ENCODE measurements at places on chromosomes 3 and 15. TPM values are rescaled to one million over a fixed set of nuclear protein-coding genes. Genes with fewer than 3 reads are reported as not detected.

- no peaks in the 10 kb centered on the region for H3K36me3 ChIP-seq
- no peak for DNase-seq
- H3K4me1 ChIP-seq: peaks cover 14% of the 10 kb centered on the region
- no peak overlapping the region for H3K27ac ChIP-seq
- H3K4me3 ChIP-seq: no peak overlapping the region
Measured at GRCh38 chr3:107993771-107994170, 97.1 kb downstream of the CD47 start.

DNA sequence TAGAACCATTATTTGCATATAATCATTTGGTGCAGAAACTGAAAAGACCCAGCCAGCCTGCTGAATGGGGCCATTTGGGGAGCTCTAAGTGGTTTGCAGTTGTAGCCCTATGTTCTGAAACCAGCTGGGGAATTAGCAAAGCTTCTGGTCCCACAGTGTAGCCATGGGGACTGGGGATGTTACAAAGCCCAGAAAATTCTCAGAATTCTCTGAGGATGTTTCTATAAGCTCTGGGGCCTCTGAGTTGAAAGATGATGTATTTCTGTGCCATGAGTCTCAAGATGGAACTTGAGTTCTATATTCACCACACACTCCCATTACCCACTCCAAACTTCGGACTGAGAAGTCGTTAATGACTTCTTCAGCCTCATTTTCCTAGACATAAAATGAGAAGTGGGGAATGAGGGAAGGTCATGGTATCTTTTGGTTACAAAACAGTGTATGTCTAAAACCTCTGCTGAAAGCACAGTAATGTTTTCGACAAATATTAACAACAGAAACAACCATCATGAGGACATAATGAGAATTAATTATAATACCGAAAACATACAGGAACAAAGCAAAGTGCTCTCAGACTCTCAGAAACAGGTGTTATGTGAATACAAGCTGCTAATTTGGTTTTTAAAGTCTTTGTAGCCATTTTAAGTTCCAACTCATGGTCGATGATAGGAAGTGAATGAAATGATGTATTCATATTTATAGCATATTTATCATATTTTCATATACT lies 89.4 kb downstream of the RFTN1 start:
- no peak overlapping the region for H3K4me3 ChIP-seq
- DNase-seq: no peak
- no peaks in the 10 kb centered on the region for H3K27me3 ChIP-seq
- peaks cover 11% of the 10 kb centered on the region for H3K4me1 ChIP-seq

DNA sequence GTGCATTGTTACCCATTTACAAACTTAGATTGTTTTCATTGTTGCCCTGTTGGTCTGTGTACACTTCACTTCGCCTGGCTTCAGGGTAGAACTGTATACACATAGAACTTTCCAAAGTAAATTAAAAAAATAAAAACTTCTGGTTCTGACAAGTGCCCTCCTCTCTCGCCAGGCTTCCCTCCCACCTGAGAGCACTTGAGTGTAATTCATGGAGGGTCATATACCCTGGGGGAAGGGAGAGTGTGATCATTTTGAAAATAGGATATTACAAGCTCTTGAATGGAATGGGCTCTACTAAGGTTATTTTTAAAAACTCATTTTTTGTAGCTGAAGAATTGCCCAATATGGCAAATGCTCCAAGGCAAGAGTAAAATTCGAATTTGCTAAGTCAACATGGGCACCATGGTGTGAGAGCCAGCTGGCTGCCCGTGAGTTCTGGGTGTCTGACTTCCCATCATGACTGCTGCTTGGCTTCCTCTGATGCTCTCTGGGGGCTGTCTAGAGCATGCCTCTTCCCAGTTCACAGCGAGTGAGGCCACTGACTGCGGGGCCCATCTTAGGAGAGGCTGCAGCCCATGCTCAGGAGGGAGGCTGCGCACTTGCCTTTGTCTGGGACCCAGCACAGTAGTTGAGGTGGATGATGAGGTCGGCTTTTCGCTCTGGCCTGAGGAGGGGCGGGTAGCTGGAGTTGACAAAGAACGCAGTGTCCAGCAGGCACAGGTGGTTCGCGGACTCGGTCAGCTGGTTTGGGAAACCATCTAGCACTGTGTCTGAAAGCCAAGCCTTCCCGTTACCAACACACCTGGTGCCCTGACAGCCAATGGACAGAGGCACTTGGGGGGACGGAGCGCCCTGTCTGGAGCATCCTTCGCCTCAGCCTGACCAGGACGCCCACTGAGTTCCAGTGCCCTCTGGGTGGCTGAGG lies 13.1 kb upstream of the EHD4 start:
- no peak for DNase-seq
- no peaks in the 10 kb centered on the region for H3K27me3 ChIP-seq
- no peak overlapping the region for H3K4me3 ChIP-seq
- H3K4me1 ChIP-seq: peaks cover 19% of the 10 kb centered on the region
- H3K27ac ChIP-seq: no peak overlapping the region

- no peak overlapping the region for H3K27ac ChIP-seq
- no peaks in the 10 kb centered on the region for H3K4me1 ChIP-seq
- H3K4me3 ChIP-seq: no peak overlapping the region
- H3K27me3 ChIP-seq: no peaks in the 10 kb centered on the region
- DNase-seq: no peak
Measured at GRCh38 chr3:171489348-171489747, 29.1 kb upstream of the TNIK start.

- H3K36me3 ChIP-seq: peaks cover 17% of the 10 kb centered on the region
- peak overlapping the region; percentile 84 for H3K27ac ChIP-seq
- no peaks in the 10 kb centered on the region for H3K27me3 ChIP-seq
- DNase-seq: no peak
- H3K4me3 ChIP-seq: no peak overlapping the region
Measured at GRCh38 chr3:52554026-52554755, 17.8 kb downstream of the UQCC5 start.

DNA sequence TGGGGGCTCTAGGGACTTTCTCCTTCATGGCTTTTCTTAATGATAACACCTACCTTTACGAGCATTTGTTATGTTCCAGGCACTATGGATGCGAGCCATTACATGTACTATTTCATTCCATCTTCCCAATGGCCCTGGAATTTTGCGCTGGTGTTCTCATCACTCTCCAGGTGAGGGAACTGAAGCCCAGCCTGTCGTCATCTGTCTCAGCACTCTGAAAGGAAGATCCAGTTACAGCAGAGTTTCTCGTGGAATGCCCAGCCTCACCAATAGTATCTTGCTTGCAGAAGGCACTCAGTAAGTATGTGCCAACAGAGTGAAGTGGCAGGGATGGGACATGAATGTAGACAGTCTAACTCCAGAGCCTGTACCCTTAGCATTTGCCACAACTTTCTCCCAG lies 56.8 kb downstream of the NOX5 start:
- peaks cover 24% of the 10 kb centered on the region for H3K36me3 ChIP-seq
- DNase-seq: no peak
- H3K27ac ChIP-seq: no peak overlapping the region

- H3K27me3 ChIP-seq: peaks cover 11% of the 10 kb centered on the region
- no peaks in the 10 kb centered on the region for H3K36me3 ChIP-seq
- H3K4me1 ChIP-seq: peaks cover 25% of the 10 kb centered on the region
- no peak overlapping the region for H3K27ac ChIP-seq
- H3K4me3 ChIP-seq: no peak overlapping the region
Measured at GRCh38 chr3:128875556-128876120, 3.8 kb upstream of the ACAD9 start.

DNA sequence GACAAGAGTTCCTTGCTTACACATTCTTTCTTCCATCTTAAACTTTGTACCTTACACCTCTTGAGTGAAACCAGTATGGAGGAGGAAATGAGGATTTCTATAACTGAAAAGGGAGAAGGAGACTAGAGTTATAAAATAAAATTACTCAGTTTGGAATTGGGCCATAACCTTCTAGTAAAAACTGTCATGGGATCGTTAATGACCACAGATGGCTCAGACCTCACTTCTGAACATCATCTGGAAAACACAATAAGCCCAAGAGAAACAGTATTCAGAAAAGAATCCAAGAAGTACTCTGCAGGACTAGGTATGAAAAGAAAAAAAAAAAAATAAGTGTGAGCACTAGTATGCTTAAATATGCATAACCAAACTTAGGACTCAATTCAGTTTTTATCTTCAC lies 12.1 kb downstream of the GAP43 start:
- H3K36me3 ChIP-seq: no peaks in the 10 kb centered on the region
- peaks cover 22% of the 10 kb centered on the region for H3K4me1 ChIP-seq
- H3K27me3 ChIP-seq: no peaks in the 10 kb centered on the region
- H3K27ac ChIP-seq: no peak overlapping the region
- no peak for DNase-seq
- no peak overlapping the region for H3K4me3 ChIP-seq

- peaks cover 11% of the 10 kb centered on the region for H3K27me3 ChIP-seq
- no peak for DNase-seq
- H3K4me3 ChIP-seq: no peak overlapping the region
- H3K36me3 ChIP-seq: peaks cover 6% of the 10 kb centered on the region
- peaks cover 63% of the 10 kb centered on the region for H3K4me1 ChIP-seq
Measured at GRCh38 chr15:67070150-67070549, 4.7 kb downstream of the SMAD3 start.

GRCh38 chr3:170467007-170467406 lies 48.3 kb downstream of the CLDN11 start:
- H3K4me1 ChIP-seq: peaks cover 32% of the 10 kb centered on the region
- H3K36me3 ChIP-seq: no peaks in the 10 kb centered on the region

GRCh38 chr3:135141672-135142071 lies 346.6 kb downstream of the EPHB1 start:
- no peaks in the 10 kb centered on the region for H3K4me1 ChIP-seq
- no peak overlapping the region for H3K27ac ChIP-seq
- no peaks in the 10 kb centered on the region for H3K27me3 ChIP-seq
- H3K4me3 ChIP-seq: no peak overlapping the region

DNA sequence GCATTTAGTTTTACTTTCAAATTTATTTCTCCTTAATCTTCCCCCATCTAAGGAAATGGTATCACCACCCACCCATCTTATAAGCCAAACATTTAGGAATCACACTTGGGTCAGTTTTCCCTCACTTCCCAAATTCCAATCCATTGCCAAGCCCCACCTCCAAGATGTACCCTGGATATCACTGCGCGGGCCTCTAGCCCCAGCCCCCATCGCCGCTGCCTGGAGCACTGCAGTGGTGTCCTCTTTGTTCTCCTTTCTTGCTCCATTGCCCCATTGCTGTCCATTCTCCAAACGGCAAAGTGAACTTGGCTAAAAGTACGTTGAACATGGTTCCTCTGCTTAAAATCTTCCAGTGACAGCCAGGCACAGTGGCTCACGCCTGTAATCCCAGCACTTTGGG lies 267.8 kb downstream of the SHOX2 start:
- H3K27me3 ChIP-seq: no peaks in the 10 kb centered on the region
- no peaks in the 10 kb centered on the region for H3K36me3 ChIP-seq
- no peak overlapping the region for H3K4me3 ChIP-seq
- no peaks in the 10 kb centered on the region for H3K4me1 ChIP-seq
- no peak for DNase-seq

- H3K4me1 ChIP-seq: peaks cover 7% of the 10 kb centered on the region
- no peak overlapping the region for H3K27ac ChIP-seq
- no peak overlapping the region for H3K4me3 ChIP-seq
- H3K36me3 ChIP-seq: peaks cover 22% of the 10 kb centered on the region
- H3K27me3 ChIP-seq: peaks cover 9% of the 10 kb centered on the region
- DNase-seq: no peak
Measured at GRCh38 chr3:27557411-27557810, 73.2 kb upstream of the SLC4A7 start.

- no peaks in the 10 kb centered on the region for H3K4me1 ChIP-seq
- DNase-seq: no peak
- no peak overlapping the region for H3K4me3 ChIP-seq
- no peaks in the 10 kb centered on the region for H3K36me3 ChIP-seq
- H3K27ac ChIP-seq: no peak overlapping the region
- H3K27me3 ChIP-seq: no peaks in the 10 kb centered on the region
Measured at GRCh38 chr3:69776920-69777581, 37.8 kb downstream of the MITF start.

GRCh38 chr15:77907824-77908751 lies 169.4 kb downstream of the TBC1D2B start:
- no peak overlapping the region for H3K27ac ChIP-seq
- H3K36me3 ChIP-seq: no peaks in the 10 kb centered on the region
- no peak overlapping the region for H3K4me3 ChIP-seq
- H3K4me1 ChIP-seq: peaks cover 17% of the 10 kb centered on the region

GRCh38 chr3:54171509-54171908 lies 49.2 kb downstream of the CACNA2D3 start:
- no peak overlapping the region for H3K27ac ChIP-seq
- H3K4me1 ChIP-seq: peaks cover 14% of the 10 kb centered on the region
- no peak for DNase-seq
- H3K4me3 ChIP-seq: no peak overlapping the region
- H3K36me3 ChIP-seq: no peaks in the 10 kb centered on the region

- H3K4me3 ChIP-seq: no peak overlapping the region
- peaks cover 7% of the 10 kb centered on the region for H3K4me1 ChIP-seq
- no peak overlapping the region for H3K27ac ChIP-seq
- DNase-seq: no peak
Measured at GRCh38 chr3:8255725-8256124, 245.9 kb upstream of the LMCD1 start.

DNA sequence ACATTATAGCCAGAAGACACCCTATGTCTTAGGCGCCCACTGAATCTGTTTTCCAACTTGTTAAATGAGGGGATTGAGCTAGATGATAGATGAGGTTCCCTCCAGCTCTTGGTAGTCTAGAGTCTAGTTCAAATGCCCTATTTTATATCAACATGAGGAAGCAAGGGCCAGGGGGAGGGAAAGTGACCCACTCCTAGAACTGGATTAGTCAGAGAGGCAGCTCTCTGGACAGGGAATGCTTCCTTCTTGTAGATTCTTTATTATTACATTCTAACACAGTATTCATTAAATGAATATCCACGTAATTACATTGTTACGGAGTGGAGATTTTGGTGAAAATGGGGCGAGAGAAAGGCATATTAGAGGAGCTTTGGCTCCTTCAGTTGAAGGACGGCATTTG lies 89.5 kb downstream of the RAD18 start:
- H3K27ac ChIP-seq: no peak overlapping the region
- no peak for DNase-seq
- no peak overlapping the region for H3K4me3 ChIP-seq
- H3K36me3 ChIP-seq: peaks cover 6% of the 10 kb centered on the region

GRCh38 chr15:60835974-60836373 lies 357.0 kb upstream of the ICE2 start:
- DNase-seq: no peak
- H3K36me3 ChIP-seq: no peaks in the 10 kb centered on the region
- H3K27me3 ChIP-seq: no peaks in the 10 kb centered on the region
- peaks cover 30% of the 10 kb centered on the region for H3K4me1 ChIP-seq

The GABRA5 gene
- total RNA-seq: 18.0 TPM

The FBXL22 gene
- 0.46 TPM for total RNA-seq

The B3GALNT1 gene
- total RNA-seq: 6.0 TPM

The DUOXA2 gene
- total RNA-seq: 0.11 TPM

The FGD5 gene
- 19.3 TPM for total RNA-seq

The FOXP1 gene
- total RNA-seq: 24.7 TPM

The SPRED1 gene
- total RNA-seq: 35.9 TPM

The CPEB1 gene
- 2.5 TPM for total RNA-seq

The CACNA2D2 gene
- total RNA-seq: 22.0 TPM
